Fibroblast of skin of back (primary cell): ENCODE measurements at places on chromosomes 13 and 19.
A peak's percentile ranks its signal among the peaks of the same experiment; 100 is the strongest.

- DNase-seq, result no peak
These were observed 324.4 kb downstream of the LMO7 start for GRCh38 chr13:75960538-75960994.

DNA sequence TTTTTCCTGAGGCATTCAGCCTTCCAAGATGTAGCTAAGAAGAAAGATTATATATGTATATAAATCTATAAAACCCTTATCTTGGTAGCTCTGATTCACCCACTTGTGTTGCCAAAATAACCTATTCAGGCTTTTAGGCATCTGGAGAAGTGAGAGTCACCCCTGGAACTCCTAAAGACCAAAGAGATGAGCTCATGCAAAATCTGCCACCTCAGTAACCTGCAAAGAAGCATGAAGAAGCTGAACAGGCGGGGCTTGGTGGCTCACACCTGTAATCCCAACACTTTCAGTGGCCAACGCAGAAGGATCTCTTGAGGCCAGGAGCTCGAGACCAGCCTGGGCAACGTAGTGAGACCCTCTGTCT is 393.7 kb downstream of the FOXO1 start:
- peak; percentile 19 for DNase-seq

DNA sequence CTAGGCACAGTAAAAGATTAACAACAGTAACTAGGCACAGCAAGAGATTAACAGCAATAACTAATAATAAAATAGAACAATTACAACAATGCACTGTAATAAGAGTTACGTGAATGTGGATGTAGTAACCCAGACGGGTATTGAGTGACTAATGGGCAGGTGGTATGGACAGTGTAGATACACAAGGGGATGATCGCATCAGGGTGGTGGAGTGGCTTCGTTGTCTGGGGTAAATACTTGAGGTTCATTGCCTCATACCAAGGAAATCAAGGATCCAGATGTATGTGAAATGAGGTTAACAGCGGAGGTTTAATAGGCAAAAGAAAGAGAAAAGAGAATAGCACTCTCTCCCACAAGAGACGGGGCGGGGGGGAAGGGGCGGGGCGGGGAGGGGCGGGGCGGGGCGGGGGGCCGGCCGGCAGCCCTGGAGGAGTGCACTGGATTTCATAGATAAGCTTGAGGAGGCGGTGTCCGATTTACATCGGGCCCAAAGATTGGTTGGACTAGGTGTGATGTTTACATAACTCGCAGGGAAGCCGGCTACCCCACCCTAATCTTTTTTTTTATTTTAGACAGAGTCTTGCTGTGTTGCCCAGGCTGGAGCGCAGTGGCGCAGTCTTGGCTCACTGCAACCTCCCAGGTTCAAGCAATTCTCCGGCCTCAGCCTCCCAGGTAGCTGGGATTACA is 106.3 kb downstream of the KCTD15 start:
- no peak for DNase-seq

DNA sequence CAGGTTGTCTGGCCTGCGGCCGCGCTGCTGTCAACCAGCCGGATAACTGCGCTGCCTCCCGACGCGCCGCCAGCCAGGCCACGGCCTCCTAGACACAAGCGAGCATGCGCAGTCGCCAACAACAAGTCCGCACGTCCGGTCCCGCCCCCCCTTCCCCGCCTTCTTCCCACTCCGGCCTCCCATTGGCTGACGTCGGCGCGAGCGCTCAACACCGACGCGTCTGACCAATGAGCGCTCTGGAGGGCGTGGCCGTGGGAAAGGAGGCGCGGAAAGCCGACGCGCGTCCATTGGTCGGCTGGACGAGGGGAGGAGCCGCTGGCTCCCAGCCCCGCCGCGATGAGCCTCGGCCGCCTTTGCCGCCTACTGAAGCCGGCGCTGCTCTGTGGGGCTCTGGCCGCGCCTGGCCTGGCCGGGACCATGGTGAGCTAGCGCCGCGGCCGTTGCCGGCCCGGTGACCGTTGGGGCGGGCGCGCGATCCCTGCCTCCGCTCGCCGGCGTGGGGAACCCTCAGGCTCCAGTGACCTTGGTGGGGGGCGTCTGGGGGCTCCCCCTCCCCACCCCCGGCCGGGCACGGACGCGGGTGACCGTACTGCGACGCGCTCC is at the start of gene GPX4:
Gene GPX4, plus strand, starts transcription at position 287 of the 603 bp plus-strand sequence. Its CDS starts 50 bp downstream, at position 337.
- peak; percentile 99 for DNase-seq

- peak; percentile 42 for DNase-seq
These were observed 33.0 kb downstream of the GJA3 start for GRCh38 chr13:20127562-20128458.

DNA sequence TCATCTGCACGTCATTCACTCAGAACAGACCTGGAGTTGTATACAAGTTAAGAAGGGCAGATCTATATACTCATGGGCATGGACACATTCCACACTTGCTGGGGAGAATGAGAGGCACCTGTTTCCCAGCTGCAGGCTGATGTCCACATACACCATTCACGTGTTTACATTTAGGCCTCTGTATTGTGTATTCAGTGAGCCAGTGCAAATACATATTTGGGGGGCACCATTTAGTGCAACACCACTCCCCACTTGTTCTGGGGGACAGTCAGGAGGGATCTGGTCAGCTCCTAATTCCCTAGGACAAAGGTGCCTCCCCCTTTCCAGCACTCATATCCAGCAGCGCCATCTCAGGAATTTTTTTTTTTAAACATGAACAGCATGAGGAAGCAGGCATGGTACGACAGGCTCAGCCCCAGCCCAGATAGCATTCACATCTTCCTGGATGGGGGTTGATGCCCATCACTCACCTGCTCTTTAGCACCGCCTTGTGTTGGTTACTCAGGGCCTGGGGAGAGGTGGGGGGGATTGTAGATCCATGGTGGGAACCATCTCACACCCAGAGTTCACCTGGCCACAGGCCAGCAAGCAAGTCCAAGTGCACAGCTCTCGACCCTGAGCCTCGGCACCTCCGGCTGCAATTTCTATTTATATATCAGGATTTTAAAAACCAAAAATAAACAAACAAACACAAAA is 56.9 kb upstream of the ZNF254 start:
- no peak for DNase-seq

- no peak for DNase-seq
These were observed 142.8 kb downstream of the SOX1 start for GRCh38 chr13:112209711-112210110.

DNA sequence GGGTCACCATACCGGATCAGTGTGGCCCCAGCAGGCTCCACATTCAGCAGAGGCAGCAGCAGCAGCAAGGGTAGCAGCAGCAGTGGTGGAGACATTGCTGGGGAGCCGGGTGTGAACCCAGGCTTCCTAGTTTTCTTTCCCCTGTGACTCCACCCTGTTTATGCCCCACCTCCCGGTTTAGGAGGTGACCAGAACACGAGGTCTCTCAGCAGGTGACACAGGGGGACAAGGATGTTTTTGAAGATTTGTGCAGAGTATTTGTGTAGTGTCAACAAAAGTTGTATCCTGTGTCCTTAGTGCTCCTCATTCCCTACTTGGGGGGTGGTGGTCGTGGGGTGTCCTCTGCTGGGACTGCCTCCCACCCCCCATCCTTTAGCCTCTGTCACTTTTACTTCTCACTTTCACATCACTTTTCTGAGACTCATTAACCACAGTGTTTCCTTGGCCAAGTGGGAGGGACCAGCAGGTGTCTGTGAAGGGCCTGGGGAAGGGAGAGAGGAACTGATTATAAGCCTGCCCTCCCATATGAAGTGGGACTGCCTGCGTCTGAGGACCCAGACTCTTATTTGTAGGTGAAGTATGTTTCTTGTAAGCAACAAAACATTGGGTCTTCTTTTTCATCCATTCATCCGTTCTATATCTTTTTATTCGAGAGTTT is 15.6 kb upstream of the KCNC3 start:
- no peak for DNase-seq

- DNase-seq, result no peak
These were observed 81.6 kb downstream of the FGF9 start for GRCh38 chr13:21752501-21752900.

- DNase-seq, result no peak
These were observed 48.2 kb downstream of the PIN1 start for GRCh38 chr19:9883231-9883758.

- DNase-seq, result no peak
These were observed 31.6 kb upstream of the METTL21C start for GRCh38 chr13:102726430-102726829.

GRCh38 chr19:6765738-6766356 is 1.4 kb downstream of the SH2D3A start:
- DNase-seq, result peak; percentile 13

GRCh38 chr19:5093948-5094718 is 125.2 kb downstream of the KDM4B start:
- DNase-seq, result no peak

DNA sequence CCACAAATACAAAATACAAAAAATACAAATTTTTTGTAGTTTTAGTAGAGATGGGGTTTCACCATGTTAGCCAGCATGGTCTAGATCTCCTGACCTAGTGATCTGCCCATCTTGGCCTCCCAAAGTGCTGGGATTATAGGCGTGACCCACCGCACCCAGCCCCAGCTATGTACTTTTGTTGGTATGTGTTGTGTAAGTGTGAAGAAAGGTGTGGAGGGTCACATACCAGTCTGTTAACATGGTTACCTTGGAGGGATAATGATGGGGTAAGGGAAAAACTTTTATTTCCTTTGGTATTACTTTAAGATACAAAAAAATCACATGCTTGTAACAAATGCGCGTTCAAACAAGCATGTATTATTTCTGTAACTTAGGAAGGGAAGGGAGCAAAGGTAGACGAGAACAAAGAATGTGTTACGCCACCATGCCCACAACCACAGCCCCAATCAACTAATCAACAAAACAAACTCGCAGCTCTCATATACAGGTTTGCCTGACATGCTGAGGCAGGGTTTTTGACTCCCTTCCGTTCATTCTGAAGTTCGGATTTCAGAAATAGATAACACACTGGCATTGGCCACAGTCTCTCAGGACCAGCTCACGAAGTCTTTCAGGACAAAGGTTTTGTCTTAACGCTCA is 13.5 kb upstream of the VWA8 start:
- DNase-seq, result no peak

DNA sequence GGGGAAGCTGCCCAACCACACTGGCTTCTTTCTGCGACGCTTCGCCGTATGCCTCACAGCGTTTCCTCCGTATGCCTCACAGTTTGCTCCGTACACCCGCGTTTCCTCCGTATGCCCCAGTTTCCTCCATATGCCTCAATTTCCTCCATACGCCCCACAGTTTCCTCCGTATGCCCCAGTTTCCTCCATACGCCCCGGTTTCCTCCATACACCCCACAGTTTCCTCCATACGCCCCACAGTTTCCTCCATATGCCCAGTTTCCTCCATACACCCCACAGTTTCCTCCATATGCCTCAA is 22.6 kb downstream of the GAS6 start:
- DNase-seq, result no peak

DNA sequence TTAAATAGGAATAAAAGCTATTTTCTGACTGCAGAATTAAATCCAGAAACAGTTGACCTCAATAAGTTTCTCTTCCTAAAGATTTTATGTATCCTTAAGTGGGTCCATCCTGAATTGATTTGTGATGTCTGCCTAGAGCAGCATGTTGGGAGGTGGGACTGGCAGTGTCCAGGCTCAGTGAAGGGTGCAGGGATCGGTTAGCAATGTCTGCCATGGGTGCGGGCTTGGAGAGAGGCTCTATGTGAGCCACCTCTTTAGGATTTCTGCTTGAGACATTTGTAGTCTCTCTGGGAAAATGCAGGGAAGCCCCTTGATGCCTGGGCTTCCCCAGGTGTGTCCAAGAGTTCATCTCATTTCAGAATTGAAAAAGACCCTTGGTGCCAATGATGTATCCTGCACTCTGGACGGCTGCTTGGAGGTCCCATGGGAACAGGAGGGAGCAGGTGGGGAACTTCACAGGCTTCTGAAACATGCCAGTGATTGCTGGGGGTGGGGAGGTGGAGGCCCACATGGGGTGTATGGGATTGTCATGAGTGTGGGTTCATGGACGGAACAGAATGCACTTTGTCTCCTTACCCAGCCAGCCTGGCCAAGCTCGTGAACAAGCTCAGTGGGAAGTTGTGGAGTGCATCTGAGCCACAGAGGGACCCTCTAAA is 6.2 kb upstream of the COLGALT1 start:
- no peak for DNase-seq

DNA sequence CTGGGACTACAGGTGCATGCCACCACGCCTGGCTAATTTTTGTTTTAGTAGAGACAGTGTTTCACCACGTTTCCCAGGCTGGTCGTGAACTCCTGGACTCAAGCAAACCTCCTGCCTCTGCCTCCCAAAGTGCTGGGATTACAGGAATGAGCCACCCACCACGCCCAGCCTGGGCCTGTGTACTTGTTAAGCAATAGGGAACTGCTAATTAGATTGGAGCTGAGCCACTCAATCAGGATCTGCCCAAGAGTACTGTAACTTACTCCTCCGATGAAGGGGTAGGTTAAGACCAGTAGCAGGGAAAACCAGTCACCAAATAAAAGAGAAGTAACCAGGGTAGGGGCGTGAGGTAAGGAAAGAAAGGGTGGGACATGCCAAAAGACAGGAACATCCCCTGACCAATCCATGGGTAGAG is 2.3 kb downstream of the DDX39A start:
- DNase-seq, result no peak

DNA sequence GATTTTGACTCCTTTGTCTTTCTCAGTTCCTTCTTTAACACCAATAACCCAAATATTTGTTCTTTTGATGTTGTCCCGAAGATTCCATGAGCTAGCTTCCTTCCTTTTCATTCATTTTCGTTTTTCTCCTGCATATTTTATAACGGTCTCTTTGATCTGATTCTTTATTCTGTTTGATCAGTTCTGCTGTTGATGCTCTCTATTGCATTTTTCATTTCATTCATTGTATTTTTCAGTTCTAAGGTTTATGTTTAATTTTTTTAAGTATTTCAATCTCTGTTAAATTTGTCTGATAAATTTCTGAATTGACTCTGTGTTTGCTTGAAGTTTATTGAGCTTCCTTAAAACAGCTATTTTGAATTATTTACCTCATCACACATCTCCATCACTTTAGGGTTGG is 68.4 kb upstream of the LRCH1 start:
- no peak for DNase-seq

DNA sequence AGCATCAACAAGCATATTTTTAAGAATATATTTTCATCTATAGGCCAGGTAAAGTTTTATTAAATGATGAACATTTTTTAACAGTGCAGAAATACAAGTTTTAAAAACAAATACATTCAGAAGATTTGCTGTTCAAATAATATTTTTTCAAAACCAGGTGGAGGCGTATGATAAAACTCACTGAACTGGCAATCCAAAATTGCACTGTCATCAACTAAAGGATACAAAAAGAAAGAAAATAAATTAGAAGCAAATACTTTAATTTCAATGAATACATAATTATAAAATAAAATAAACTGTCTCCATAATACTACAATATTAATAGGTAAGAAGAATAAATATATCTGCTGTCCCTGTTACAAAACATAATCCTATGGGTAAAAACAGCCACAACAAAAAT is 21.2 kb downstream of the SPRYD7 start:
- DNase-seq, result no peak

- DNase-seq, result no peak
These were observed 17.7 kb downstream of the HPN start for GRCh38 chr19:35059006-35059798.

GRCh38 chr13:67493835-67494234 is 263.7 kb upstream of the PCDH9 start:
- peak; percentile 1 for DNase-seq
